T-helper 17 cell (primary cell): ENCODE measurements at places on chromosomes 5 and 9. TPM values are rescaled to one million over a fixed set of nuclear protein-coding genes. Genes with fewer than 3 reads are reported as not detected.

- H3K27me3 ChIP-seq = no peaks in the 10 kb centered on the region
- no peak for DNase-seq
- H3K4me1 ChIP-seq = no peaks in the 10 kb centered on the region
- H3K4me3 ChIP-seq = no peak overlapping the region
Observed at GRCh38 chr5:125267636-125268248, 521.3 kb upstream of the ZNF608 start.

- no peak overlapping the region for H3K27ac ChIP-seq
- DNase-seq = no peak
- no peak overlapping the region for H3K4me3 ChIP-seq
- no peaks in the 10 kb centered on the region for H3K36me3 ChIP-seq
Observed at GRCh38 chr5:9066349-9066748, 479.5 kb downstream of the SEMA5A start.

- no peak for DNase-seq
- no peak overlapping the region for H3K4me3 ChIP-seq
- no peaks in the 10 kb centered on the region for H3K36me3 ChIP-seq
Observed at GRCh38 chr9:13213337-13213736, 66.2 kb downstream of the MPDZ start.

DNA sequence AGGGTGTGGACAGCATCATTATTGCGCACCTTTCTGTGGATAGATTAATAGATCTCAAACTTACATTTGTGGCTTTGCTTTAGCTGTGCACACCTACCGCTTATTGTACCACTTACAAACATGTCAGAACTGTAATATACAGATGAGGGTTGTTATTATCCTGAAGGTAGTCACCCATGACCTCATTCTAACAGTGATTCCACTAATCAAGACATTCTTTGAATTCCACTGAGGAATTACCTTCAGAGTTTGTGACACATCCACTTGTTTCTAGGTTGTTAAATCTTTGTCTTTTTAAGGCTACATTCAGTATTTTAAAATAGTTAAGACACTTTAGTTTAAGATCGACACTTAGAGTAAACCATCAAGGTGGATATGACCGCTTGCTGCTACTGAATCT, 7.8 kb downstream of the KCNV2 start:
- no peaks in the 10 kb centered on the region for H3K27me3 ChIP-seq
- H3K4me3 ChIP-seq = no peak overlapping the region
- H3K36me3 ChIP-seq = no peaks in the 10 kb centered on the region
- peaks cover 4% of the 10 kb centered on the region for H3K4me1 ChIP-seq

GRCh38 chr5:76082772-76083554, at the start of gene SV2C:
Gene SV2C, plus strand, starts transcription at chr5:76083383. Its CDS starts 48,368 bp downstream, at chr5:76131751.
- H3K4me1 ChIP-seq = peaks cover 12% of the 10 kb centered on the region
- no peak for DNase-seq
- H3K36me3 ChIP-seq = peaks cover 3% of the 10 kb centered on the region
- no peak within 1 kb of the TSS for H3K27ac ChIP-seq

DNA sequence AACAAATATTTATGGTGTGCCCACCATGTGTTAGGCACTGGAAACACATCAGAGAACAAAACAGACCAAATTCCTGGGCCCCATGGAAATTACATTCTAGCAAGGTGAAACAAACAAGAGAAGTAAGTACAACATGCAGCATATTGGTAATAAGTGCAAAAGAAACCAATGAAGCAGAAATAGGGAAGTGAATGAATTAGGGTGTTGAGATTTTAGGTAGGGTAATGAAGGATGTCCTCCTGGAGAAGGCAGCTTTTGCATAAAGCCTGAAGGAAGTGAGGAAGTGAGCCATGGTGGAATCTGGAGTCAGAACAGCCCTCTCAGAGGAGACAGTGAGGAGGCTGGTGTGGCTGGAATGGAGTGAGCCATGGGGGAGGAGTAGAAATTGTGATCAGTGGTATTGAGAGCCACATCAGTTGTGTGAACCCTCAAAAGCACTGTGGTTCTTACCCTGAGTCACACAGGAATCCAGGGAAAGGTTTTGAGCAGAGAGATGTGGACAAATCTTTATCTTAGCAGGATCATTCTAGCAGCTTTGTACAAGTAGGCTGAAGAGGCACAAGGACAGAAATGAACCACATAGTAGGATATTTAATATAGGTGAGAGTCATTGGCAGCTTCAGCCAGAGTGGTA, 52.7 kb upstream of the ARL15 start:
- H3K36me3 ChIP-seq = peaks cover 3% of the 10 kb centered on the region
- peaks cover 36% of the 10 kb centered on the region for H3K27me3 ChIP-seq
- no peak overlapping the region for H3K4me3 ChIP-seq
- no peak for DNase-seq
- H3K4me1 ChIP-seq = no peaks in the 10 kb centered on the region

The PDLIM4 gene
- total RNA-seq = not detected

DNA sequence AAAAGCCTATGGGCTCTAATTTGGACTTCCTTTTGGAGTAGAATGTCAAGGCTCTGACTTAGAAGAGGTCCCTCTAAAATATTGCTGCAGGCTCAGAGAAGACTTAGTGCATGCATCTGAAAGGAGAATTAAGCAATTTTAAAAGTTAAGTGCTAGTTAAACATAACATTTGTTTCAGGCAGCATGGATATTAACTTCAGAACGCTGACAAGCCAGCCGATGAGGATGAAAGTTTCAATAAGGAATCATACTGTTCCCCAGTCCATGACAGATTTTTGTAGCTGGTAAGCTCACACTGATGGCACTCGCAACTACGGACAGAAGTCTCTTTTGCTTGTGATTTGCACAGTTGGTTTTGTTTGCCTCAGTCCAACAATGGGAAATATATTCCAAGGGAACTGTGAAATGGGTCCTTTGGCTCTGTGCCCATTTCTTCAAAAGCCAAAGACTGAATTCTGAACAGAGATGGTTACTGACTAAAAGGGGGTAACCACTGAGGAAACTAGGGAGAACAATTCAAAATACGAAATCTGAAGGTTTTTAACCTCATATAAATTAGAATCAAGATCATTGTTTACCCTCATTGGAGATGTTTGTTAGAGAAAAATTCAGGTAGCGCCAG, 47.6 kb downstream of the DCP2 start:
- peaks cover 36% of the 10 kb centered on the region for H3K4me1 ChIP-seq
- peak overlapping the region; percentile 96 for H3K27ac ChIP-seq
- DNase-seq = no peak
- peaks cover 3% of the 10 kb centered on the region for H3K36me3 ChIP-seq
- H3K4me3 ChIP-seq = no peak overlapping the region

The HACD4 gene
- total RNA-seq = 8.7 TPM
